ENCODE measurements at places on chromosomes 13 and 19. TPM values are rescaled to one million over a fixed set of nuclear protein-coding genes. Genes with fewer than 3 reads are reported as not detected.
A peak's percentile ranks its signal among the peaks of the same experiment; 100 is the strongest.

CRX gene
- total RNA-seq = not detected

MATK gene
- total RNA-seq = 3.3 TPM

CDX2 gene
- total RNA-seq = 0.45 TPM

VAV1 gene
- total RNA-seq = 16.4 TPM

OR10H1 gene
- total RNA-seq = not detected

HIPK4 gene
- 0.29 TPM for total RNA-seq

GRCh38 chr13:111911121-111911720 lies 155.7 kb upstream of the SOX1 start:
- no peak for DNase-seq

DNA sequence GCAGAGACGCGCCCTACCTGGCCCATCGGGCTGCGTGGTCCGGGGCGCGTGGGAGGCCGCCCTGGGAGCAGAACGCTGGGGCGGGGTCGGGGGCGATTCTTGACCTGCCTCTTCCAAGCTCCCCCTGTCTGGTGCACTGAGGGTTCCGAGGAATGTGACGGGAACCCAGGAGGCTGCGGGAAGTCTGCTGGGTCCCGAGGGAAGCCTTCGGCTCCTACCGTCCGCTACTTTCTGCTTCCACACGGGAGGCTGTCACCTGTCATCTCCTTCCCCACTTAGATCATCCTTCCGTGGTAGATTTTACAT lies 781 bp upstream of the SPRYD7 start:
- no peak for DNase-seq

DNA sequence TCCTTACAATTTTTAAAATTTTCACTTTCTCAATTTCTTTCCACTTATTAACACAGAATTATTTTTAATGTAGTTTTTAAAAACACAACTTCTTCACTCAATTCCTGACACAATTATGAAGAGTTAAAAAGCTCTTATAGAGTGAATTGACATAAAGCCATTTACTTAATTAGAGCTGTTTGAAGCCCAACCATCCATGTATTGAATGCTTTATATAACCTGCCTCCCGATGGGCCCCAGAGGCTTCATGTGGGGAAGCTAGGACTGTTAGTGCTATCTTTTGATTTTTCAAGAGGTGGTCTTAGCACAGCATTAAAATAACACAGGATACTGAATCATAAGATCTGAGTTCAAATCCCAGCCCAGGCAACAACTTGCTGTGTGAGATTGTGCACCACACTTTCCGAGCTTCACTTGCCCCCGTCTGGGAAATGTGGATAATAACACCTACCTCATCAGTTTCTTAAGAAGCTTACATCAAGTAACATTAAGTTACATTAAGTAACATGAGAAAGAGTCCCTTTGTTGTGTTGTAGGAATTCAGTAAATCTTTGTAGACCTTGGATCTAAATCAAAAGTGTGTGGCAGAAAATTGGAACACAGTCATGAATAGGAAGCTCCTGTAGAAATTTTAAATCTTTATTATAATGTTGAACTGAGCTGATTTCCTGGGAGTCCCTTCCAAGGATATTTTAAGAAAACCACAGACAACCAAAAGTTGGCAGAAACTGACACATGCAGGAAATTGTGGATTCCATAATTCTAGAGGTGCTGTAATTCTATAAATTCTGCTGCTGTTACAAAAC lies 5.5 kb upstream of the ENOX1 start:
- DNase-seq = no peak

- DNase-seq = no peak
Measured at GRCh38 chr19:16542910-16543472, 754 bp upstream of the CHERP start.

DNA sequence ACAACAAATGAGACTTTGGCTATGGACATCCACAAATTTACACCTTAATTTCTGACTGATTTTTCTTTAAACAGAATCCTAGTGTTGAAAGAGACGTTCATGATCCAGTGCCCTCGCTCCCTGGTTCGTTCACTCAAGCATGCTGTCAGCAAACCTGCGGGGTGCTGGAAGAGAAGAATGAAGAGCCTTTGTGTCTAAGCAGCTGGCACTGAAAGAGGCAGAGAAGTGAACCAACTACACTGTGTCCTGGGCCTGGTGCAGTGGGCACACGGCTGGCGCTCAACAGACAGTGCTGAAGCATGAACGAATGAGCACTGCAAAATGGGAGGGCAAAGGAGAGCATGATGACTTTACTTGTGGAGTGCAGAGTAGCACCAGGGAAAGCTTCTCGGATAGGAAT lies 46.8 kb downstream of the MIPEP start:
- no peak for DNase-seq

DNA sequence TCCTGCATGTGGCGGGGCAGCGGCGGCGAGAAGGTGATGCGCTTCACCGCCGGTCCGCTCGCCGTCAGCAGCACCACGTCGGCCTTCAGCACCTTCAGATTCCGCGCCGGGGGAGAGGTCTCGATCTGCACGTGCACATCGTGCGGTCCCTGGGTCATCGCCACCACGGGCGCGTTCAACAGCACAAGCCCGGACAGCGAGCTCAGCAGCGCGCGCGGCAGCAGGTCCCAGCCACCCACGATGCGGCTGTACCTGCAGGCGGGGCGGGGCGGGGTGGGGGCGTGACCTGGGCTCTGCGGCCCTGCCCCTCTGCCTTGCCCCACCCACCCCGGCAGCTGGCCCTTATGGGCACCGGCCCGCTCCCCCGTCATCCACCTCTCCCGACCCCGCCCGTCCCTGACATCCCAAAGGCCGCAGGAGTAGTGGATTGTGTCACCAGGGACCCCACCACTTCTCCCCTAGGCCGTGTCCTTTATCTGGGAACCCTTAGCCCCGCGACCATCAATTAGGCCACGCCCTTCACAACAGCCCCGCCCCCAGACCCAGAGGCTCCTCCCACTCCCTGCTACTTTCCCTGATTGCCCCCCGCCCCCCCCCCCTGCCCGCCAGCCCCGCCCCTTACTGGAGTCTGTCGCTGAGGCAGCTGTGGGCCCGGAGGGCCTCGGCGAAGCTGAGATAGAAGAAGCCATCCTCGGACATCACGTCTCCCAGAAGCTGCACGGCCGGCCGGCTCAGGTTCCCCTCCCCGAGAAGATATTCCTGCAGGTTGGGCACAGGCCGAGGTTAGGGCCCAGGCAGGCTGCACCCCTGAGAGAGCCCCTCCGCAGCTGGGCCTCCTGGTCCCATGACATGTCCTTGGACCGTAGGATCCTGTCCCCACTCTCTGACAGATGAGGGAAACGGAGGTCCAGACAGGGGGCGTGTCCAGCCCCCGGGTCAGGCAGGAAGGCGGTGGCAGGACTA lies 6.1 kb downstream of the IL4I1 start:
- no peak for DNase-seq

DNA sequence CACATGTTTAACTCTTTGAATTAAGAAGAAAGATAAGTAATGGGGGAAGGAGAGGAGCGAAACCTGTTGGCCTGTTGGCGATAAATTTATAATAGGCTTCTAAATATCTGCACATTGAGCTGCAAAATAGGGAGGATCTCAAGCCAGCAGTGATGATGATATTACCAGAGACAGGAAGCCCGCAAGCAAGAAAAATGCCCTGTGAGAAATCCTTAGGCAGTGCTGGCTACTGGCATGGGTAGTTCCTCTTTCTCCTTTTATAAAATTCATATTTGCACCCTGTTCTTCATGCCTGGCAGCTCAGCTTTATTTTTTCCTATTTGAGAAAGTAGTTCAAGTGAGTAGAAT lies 858 bp upstream of the USP12 start:
- no peak for DNase-seq

DNA sequence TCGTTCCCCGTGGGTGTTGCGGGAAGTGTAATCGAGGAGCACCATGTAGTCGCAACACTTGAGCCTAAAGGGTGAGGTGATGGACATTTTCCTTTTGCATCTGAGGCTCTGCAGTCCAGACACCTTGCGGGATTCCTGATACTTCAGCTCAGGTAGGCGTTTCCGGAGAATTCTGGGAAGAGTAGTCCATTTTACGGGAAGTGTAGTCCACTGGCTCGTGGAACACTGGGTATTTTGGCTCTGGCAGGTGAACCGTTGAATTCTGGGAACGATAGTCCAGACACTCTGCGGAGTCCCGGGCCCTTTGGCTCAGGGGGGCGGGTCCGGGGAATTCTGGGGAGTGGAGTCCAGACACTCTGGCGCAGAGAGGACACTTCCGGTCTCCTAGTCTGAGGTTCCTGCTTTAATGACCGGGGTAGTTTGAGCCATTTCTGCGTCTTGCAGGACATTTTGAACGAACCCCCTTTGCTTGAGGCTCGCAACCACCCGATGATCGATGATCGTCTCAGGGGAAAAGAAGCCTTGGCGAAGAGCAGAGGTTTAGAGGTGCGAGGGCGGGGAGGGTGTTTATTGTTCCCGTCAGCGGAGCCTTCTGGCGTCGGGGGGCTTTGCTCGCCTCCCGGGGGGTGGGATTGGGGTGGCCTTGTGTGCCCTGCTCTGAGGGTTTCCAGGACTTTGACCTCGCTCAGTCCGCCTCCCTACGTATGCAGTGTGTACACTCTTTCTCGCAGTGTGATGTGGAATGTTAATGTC lies at the start of gene ZNF223:
TSS of gene ZNF223 (plus strand) at position 387 of the 753 bp plus-strand sequence. CDS start 3,141 bp downstream, outside the sequence.
- peak; percentile 94 for DNase-seq

- no peak for DNase-seq
Measured at GRCh38 chr13:79401259-79402070, 4.6 kb downstream of the RBM26 start.

DNA sequence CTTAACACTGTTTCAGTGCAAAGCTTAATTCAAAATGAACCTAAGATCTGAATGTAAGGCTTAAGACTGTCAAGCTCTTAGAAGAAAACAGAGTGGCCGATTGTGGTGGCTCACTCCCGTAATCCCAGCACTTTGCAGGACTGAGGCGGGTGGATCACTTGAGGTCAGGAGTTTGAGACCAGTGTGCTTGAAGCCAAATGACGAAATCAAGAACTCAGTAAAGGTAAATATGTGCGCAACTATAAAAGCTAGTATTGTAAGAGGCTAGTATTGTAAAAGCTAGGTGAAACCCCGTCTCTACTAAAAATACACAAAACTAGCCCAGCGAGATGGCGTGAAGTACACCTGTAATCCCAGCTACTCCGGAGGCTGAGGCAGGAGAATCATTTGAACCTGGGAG lies 12.7 kb downstream of the ATP4B start:
- DNase-seq = peak; percentile 57

DNA sequence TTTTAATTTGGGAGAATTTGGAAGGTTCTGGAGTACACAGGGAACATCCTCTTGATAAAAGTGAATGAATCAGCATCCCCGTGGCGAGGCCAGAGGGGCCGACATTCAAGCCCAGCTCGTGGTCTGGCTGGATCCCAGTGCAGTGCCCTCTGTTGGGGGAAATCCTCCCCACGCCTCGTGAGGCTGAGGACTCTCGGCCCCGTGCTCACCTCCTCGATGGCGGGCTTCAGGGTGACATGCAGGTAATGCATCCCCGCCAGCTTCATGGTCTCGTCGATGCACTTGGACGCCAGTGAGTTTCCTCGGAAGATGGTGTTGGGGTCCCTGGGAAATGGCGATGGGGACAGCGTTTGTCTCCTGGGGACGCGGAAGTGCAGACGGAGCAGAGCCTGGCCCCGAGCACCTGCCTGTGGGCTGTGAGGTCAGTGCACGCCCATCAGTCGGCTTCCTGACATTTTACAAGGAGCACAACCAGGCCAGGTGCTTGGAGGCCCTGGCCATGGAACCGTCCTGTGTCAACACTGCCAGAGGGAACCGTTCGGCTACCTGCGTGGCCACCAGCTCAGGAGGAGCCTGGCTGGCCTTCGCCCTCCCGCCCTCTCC lies 43.3 kb upstream of the C13orf46 start:
- DNase-seq = no peak

DNA sequence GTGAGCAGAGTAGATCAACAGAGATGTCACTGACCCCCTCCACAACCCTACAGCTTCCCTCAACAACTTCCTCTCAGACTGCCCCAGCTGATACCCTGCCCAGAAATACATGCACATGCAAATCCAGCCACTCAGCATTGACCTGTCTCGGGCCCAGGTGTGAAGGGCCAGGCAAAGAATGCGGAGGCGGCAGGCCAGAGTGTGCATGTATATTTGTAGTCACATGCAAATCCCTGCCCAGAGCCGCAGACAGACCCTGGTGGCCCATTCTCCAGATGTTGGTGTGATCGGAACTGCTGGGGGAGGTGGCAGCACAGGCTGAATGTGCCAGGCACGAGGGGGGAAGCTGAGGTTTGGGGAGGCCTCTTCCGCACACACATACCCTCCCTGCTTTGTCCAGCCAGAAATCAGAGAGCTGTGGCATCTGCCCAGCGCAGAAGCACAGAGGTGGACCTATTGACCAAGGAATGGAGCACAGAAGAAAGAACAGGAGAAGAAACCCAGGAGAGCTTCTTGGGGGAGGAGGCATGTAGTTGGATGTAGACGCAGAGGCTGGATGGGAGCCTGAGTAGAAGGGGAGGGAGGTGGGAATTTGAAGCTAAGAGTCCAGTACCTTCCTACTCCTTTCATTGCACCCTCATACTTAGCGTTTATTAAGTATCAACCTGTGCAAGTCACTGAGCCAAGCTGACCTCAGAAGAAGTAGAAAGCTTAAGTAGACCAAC lies 14.4 kb downstream of the MEF2B start:
- no peak for DNase-seq

Measured in mesenteric fat pad (tissue), 1 donor.